ENCODE measurements at places on chromosomes 3 and 15.

GRCh38 chr15:40737048-40737447, 18.0 kb downstream of the RMDN3 start:
- no peak for DNase-seq

GRCh38 chr3:126130081-126130855, 46.3 kb upstream of the SLC41A3 start:
- no peak for DNase-seq

DNA sequence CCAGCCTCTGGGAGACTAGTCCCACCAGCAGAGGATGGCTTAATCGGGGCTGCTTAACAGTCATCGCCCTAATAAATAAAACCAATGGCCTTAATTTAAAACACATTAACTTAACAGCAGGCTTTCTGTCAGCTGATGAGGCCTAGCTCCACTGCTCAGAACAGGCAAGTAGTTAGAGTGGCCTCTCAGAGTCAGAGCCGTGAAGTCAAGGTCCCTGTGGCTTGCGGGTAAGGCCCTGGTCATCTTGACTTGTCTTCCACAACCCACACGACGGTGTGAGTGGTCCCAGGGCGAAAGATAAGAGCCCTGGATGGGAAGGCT, 11.8 kb downstream of the XXYLT1 start:
- DNase-seq: peak; percentile 22

GRCh38 chr15:76905855-76906254, 715 bp upstream of the SCAPER start:
- DNase-seq: no peak

DNA sequence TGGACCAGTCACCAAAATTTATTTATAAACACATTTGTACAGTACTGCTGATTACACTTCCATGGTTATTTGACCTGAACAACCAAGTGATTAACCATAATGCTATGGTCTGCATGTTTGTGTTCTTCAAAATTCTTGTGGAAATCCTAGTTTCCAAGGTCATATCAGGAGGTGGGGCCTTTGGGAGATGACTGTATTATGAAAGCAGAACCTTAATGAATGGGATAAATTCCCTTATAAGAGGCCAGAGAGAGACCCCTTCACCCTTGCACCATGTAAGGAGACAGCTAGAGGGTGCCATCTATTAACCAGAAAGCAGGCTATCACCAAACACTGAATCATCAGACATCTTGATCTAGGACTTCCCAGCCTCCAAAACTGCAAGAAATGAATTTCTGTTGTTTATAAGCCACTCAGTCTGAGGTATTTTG, 1.9 kb downstream of the SCAPER start:
- peak; percentile 60 for DNase-seq

DNA sequence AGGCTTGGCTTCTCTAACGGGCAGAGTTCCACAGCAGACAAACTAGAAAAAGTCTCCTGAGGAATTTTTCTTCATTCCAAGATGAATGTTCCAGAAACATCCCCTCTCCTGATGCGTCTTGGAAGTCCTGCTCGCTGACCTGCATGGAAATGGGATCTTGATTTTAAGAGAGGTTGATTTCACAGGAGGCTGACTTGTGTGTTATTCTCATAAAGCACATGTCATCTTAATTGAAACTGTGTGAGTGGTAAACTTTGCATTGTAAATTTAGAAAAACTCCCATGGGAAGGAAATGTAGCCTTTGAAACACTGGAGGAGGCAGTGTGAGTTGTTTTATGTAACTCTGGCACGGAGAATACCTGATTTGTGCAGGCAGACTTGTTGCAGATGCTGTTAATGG, 337.8 kb upstream of the NR2E3 start:
- DNase-seq: no peak

- peak; percentile 85 for DNase-seq
Measured at GRCh38 chr3:23762214-23762613, 43.5 kb upstream of the UBE2E1 start.

GRCh38 chr3:10706156-10706739, 109.8 kb upstream of the SLC6A11 start:
- peak; percentile 5 for DNase-seq

DNA sequence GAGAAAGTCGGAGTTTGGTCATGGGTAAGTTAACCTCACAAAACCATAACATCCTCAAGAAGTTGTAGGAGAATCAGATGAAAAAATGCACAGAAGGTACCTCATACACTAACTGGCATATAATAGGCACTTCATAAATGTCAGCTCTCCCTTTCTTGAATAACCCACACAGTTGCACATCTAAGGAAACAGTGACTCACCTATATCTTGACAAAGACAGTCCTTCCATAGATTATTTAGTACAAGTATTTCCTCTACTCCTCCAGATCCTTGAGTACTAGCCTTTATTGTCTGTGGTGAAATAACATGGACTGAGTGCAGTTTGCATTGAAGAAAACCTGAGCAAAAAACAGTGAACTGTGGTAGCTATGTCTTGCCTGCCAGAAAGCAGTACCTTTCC, 46.6 kb downstream of the MAGI1 start:
- no peak for DNase-seq

GRCh38 chr15:81095690-81096365, 38.2 kb upstream of the CFAP161 start:
- no peak for DNase-seq

GRCh38 chr3:105806359-105806758, 62.5 kb downstream of the CBLB start:
- no peak for DNase-seq

- no peak for DNase-seq
Measured at GRCh38 chr15:58287891-58288290, 143.9 kb upstream of the LIPC start.

DNA sequence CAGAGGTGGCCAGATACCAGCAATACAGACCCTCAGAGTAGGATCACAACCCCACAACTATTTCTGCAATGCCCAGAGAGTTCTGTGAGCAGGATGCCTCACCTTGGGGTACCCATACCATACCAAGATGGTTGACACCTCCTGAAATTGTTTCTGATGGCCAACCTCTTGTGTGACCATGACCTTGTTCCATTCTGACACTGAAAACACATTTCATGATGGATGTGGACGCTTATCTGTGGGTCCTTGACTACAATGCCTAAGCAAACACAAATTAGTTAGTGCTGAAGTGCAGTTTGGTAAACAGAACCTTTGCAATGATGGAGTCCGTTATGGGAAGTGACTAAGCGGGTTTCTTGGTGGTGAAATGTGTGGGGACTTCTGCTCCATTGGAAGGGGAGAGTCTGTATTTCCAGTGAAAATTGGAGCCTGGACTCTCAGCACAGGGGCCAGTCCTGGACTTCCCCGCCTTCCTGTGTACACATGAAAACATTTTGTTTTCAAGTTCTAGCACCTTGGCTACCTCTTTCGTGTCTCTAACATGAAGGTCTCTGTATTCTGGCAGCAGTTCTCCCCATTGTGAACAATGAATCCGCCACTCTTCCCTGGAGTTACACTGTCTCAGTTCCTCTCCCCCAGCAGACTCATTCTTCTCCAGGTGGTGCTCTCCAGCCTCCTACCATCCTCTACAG, 106.2 kb downstream of the XXYLT1 start:
- no peak for DNase-seq

GRCh38 chr3:74465715-74466410, 148.6 kb downstream of the CNTN3 start:
- DNase-seq: no peak

GRCh38 chr3:72067721-72068120, 282.8 kb upstream of the PROK2 start:
- no peak for DNase-seq

DNA sequence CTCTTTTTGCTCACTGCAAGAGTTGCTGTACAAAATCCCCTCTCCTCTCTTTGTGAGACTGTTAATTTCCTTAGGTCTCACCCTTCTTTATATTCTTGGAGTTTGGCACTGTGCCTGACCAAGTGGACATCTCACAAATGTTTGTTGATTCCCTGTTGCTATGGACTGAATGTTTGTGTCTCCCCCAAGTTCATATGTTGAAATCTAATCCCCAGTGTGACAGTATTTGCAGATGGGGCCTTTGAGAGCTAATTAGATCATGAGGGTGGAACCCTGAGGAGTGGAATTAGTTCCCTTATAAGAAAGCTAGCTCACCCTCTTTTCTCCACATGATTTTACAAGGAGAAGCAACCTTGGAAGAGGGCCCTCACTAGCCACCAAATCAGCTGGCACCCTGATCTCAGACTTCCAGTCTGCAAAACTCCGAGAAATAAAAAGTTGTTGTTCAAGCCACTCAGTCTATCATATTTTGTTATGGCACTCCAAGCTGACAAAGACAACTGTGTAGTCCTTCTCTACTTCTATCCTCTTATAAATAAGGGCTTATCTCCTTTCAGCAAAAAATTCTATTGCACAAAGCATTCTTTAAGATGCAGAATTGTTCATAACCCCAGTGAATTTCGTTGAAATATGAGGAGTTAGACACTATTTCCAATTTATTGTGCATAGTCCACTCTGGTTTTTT, 65.5 kb upstream of the NPHP3 start:
- no peak for DNase-seq

GRCh38 chr15:74243431-74243830, 7.3 kb downstream of the CCDC33 start:
- DNase-seq: no peak

GRCh38 chr3:22585911-22586310, 617.2 kb upstream of the UBE2E2 start:
- no peak for DNase-seq

GRCh38 chr15:92305343-92305742, 88.3 kb upstream of the ST8SIA2 start:
- no peak for DNase-seq

DNA sequence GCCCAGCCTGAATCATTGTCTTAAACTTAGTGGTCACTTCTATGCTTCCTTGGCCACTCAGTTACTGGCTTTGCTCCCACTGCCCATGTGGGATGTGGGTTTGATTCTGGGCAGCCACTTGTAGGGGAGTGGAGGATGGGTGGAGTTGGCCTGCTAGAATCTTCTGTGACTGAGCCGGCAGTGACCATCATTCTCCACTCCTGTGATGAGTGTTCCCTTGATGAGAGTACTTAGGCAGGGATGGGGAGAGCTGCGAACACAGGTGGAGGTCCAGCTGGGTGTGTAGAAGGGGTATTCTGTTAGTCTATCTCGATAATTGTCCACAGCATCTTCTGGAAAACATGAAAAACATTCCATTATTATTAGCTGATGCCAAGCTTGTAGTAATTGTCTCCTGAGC, 8.0 kb downstream of the TM6SF1 start:
- no peak for DNase-seq

GRCh38 chr3:130374908-130375307, 29.4 kb downstream of the COL6A5 start:
- DNase-seq: no peak

GRCh38 chr15:36757189-36757814, 177.9 kb downstream of the CDIN1 start:
- no peak for DNase-seq

DNA sequence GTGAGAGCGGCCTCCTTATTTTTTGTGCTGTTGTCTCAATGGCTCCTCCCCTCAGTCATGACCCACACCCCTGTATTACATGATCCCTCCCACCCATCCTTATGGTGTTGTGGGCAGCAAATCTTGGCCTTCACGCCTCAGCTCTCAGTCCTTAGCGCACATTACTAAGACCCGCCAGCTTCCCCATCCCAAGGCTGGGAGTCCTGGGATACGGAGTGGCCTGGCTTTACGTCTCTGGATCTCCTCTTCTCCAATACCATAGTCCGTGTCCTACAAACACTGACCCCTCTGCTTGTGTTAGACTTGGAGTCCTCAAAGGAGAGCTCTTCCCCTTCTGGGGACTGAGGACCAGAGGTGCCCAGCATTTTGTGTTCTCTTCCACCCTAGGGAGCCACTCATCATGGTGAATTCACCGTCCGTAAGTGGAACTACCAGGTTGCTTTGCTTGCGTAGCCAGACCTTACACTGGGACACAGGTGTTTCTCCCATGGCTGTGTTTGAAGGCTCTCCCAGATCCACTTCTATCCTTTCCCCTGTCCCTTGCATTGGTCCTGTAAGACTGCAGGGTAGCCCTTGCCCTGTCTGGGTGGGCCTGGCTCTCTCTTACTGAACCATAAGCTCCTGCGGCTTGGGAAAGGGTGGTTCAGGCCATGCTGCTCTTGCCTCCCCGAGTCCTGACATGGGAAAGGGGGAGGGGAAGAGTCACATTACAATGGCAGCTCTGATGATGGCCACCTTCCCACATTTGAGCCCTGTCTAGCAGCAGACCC, 13.6 kb downstream of the GRM2 start:
- DNase-seq: no peak

DNA sequence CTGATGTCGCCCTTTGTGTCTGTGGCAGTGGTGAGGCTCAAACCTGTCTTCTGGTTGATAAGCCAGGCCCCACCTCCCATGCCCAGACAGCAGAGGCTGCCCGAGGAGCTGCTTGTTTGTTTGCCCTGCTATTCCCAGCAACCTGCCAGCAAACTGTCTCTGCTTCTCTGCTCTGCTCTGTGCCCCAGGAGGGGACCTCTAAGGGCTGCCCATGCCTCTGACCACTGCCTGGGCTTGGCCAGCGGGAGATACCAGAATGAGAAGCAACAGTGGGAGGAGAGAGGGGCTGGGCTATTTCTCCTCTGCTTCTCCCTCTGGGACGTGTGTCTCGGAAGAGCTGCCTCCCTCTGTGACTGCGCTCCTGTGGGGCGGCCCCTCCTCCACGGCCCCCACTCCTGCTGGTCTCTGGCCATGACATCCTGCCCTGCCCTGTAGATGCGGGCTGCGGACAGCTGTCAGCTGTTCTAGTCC, 213.1 kb downstream of the RPLP1 start:
- no peak for DNase-seq

DNA sequence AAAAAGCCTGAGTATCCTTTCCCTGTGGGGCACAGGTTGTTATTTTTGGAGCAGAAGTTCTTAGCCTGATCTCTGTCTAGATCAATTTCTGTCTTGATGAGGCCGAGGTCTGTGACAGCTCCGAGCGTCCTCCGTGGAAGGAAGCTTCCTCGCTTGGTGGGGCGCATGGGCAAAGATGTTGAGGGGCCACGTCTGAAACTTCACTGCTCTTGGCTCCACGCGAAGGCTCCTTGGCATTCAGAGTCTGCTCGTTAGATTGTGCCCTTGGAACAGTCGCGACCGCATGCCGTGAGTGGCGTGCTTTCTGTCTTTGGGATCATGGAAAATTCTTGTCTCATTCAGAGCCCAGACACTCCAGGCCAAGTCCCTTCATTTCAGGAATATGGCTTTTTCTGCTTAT, 13.7 kb downstream of the GRK7 start:
- DNase-seq: no peak

DNA sequence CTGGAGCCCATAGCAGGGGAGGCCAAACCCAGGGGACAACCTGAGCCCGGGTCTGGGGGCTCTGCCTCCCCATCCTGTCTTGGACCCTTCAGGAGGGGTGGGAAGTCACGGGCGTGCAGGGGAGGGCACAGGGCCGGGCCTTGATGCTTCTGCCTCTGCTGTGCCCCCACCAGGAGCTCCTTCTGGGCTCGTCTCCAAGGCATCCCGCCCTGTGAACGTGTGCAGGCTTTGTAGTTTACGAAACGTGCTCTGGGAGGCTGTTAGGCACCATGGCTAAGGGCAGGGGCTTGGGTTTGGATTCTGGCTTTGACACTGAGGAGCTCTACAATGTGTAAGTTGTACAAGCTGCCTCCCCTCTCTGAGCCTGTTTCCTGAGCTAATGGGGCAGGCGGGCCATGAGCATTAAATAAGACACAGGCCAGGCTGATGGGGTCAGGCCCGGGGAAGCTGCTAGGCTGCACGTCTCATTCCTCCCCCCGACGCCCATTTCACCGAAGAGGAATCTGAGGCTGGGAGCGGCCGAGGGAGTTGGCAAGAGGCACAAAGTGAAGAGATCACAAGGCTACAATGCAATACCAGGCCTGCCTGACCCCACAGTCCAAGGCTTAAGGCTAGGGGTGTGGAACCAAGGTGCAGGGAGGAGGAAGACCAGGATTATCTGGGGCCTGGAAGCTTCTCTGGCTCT, 19.6 kb downstream of the PLXND1 start:
- no peak for DNase-seq

GRCh38 chr15:35136321-35137189, 51.5 kb upstream of the NANOGP8 start:
- no peak for DNase-seq
